A549 treated with RU486 at 1 μM for 4 hours (cell line): ENCODE measurements at places on chromosomes 16 and 17. TPM values are rescaled to one million over a fixed set of nuclear protein-coding genes. Genes with fewer than 3 reads are reported as not detected.

The HERPUD1 gene
- total RNA-seq: 78.7 to 116 TPM (median 82.6 TPM) in 5 replicates

The CCL3 gene
- total RNA-seq: not detected in 5 replicates

The ZG16 gene
- total RNA-seq: not detected in 5 replicates

The MTSS2 gene
- total RNA-seq: 32.6 to 51.0 TPM (median 46.6 TPM) in 5 replicates

The TMC6 gene
- 6.0 to 12.5 TPM (median 11.6 TPM) in 5 replicates for total RNA-seq

The DHRS7C gene
- total RNA-seq: not detected in 5 replicates

The ZPBP2 gene
- total RNA-seq: not detected in 5 replicates

The ASB16 gene
- total RNA-seq: 0.08 to 0.12 TPM in 2 of 5 replicates, not detected in the others

The C16orf46 gene
- total RNA-seq: 0.62 to 1.5 TPM (median 0.92 TPM) in 5 replicates

The RPAIN gene
- 34.3 to 46.6 TPM (median 38.9 TPM) in 5 replicates for total RNA-seq

The HSD11B2 gene
- 1.2 to 1.8 TPM (median 1.7 TPM) in 5 replicates for total RNA-seq

The OR4D1 gene
- 0.03 TPM in 1 of 5 replicates, not detected in the others for total RNA-seq
